ENCODE measurements at places on chromosomes 1 and 21. TPM values are rescaled to one million over a fixed set of nuclear protein-coding genes. Genes with fewer than 3 reads are reported as not detected.

DNA sequence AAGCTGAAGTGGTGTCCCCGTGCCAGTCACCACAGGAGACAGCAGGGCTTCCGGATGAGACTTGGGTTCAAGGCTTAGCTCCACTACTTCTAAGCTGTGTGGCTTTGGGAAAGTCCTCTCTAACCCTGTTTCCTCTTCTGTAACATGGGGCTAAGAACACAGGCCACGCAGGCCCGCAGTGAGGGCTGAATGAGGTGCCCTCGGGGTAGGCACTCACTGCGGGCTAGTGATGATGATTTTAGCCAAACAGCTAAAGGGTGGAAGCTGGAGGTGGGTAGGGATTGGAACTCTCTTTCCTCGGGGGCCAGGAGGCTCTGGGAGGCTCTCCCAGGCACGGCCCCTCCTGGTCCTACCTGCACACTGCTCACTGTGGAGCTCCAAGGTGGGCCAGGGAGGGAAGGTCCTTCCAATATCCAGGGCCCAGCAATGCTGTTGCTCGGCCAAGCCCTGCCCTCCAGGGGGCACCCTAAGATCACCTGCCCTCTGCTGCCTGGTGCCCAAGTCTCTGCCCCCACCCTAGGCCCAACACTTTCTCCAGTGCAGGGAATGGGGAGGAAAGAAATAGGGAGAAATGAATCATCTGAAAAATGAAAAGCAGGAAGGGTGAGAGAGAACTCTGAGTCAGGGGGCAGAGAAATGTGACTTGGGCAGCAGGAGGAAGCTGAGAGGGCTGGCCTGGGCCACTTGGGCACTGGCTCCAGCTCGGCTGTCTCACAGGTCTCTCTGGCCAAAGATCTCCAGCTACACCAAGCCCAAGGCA, 19.2 kb upstream of the EVA1B start:
- no peaks in the 10 kb centered on the region for H3K27me3 ChIP-seq
- H3K36me3 ChIP-seq: peaks cover 16% of the 10 kb centered on the region
- no peak overlapping the region for H3K4me3 ChIP-seq
- H3K4me1 ChIP-seq: peaks cover 21% of the 10 kb centered on the region
- H3K27ac ChIP-seq: peak overlapping the region; percentile 75

DNA sequence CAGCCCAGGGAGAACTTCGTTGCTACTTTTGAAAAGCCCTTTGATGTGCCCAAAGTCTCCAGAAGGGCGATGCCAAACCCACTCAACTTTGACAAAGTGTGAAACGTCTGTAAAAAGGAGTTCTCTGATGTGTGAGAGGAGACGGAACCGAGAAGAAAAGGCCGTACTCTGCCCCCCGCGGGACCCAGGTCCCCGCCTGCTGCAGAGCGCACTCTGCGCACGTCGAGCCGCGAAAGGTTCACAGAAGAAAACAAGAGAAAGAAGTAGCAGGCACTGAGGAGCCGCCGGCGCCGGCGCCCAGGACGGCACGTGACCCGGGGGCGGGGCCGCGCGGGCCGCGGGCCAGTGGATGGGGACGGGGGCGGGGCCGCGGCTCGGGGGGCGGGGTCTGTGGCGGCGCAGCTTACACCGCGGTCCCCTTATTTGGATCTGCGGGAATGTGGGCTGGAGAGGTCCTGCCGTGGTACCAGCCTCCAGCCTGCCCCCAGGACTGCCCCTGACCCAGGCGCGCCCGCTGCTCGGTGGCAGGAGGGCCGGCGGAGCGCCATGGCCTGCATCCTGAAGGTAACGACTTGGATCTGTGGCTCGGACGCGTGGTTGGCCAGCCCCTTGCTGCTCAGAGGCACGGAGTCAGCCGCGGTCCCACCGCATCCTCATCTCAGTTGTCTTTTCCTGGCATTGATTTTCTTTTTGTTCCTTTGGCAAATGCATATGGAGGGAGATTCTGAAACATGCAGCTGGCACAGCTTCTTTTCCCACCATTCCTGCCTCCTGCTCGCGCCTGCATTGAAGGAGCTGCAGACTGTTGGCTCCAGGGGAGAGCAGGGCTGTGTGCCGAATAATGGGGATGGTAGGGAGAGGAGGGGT, at the start of gene ST6GALNAC3:
Gene ST6GALNAC3 (plus strand): TSS at position 426 of the 867 bp plus-strand sequence.
- H3K4me3 ChIP-seq: peak within 1 kb of the TSS; percentile 37
- peaks cover 4% of the 10 kb centered on the region for H3K4me1 ChIP-seq
- H3K27ac ChIP-seq: peak within 1 kb of the TSS; percentile 85
- no peaks in the 10 kb centered on the region for H3K36me3 ChIP-seq
- no peaks in the 10 kb centered on the region for H3K27me3 ChIP-seq
- DNase-seq: no peak

DNA sequence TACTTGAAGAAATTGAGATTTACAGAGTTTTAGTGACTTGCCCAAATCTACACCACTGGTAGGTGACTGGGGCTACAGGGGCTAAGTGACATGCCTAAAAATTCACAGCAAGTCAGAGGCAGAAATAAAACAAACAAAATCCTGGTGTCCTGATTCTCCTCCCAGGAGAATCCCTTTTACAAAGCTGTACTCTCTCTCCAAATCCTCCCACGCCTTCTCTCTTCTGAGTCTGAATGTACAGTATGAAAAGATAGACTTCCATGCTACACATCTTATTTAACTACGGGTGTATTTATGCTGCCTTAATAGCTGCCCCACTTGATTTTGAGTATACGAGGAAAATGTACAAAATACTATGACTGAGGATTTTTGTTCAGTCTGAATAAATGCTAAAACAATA, 65.4 kb downstream of the SGIP1 start:
- no peaks in the 10 kb centered on the region for H3K36me3 ChIP-seq
- H3K27ac ChIP-seq: no peak overlapping the region
- H3K4me3 ChIP-seq: no peak overlapping the region
- DNase-seq: no peak

DNA sequence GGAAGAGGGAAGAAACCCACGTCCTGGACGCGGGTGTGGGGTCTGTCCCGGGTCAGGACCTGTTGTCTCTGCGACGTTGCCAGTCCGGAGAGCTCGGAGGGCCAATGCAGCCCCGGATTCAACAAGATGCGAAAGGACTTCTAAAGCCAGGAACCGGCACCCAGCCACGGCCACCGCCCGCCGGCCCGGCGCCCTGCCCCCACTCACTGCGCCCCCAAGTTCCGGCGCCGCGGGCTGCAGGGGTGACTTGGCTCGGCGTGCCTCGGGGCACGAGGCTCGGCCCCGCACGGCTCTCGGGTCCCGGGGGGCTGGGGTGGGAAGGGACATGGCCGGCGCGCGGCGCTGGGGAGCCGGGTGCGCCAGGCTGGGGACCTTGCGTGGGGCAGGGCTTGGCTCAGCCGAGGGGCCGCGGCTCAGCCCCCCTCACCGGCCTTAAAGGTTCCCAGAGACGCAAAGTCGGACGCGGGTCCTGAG, 51.8 kb upstream of the H6PD start:
- peaks cover 44% of the 10 kb centered on the region for H3K4me1 ChIP-seq
- H3K27ac ChIP-seq: peak overlapping the region; percentile 86
- peak overlapping the region; percentile 61 for H3K4me3 ChIP-seq
- no peaks in the 10 kb centered on the region for H3K36me3 ChIP-seq

DNA sequence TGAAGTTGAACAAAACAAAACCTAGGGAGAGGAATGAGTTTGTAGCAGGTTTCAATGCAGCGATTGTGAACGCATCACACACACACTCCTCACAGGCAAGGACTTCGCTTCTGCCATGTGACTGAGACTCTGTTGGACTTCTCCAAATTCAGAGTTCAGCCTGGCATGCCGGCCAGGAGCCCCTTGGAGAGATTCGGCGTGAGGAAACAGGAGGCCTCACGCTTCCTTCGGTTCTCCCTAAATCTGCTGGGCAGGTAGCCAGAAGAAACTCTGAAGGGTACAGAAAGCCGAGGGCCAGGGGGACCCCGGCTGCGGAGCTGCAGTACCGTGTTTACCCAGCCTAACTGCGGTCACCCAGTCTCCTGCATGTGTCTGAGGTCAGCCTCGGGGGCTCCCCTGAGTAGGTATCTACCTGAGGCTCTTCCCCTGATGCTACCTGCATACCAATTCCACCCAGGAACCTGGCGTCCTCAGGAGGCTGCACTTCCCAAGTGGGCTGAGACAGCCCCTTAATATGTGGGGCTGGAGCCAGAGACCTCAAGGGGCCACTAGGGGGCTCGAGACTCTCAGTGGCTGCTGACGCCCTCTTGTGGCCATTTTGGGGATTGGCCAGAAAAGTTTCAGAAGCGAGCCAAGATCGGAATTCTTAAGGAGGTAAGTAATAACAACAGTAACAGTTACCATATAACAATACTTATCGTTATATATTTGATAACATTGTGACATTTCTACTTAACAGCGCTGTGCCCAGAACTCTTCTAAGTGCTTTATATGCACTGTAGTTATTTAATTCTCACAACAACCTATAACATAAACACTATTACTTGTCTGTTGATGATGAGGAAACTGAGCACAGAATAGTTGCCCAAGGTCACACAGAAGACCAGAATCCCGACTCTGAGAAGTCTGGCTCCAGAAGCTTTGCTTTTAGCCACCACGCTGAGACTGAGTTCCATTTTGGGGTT, 2.7 kb upstream of the ANXA9 start:
- H3K27me3 ChIP-seq: no peaks in the 10 kb centered on the region
- H3K36me3 ChIP-seq: no peaks in the 10 kb centered on the region
- no peak for DNase-seq
- peak overlapping the region; percentile 46 for H3K4me3 ChIP-seq

DNA sequence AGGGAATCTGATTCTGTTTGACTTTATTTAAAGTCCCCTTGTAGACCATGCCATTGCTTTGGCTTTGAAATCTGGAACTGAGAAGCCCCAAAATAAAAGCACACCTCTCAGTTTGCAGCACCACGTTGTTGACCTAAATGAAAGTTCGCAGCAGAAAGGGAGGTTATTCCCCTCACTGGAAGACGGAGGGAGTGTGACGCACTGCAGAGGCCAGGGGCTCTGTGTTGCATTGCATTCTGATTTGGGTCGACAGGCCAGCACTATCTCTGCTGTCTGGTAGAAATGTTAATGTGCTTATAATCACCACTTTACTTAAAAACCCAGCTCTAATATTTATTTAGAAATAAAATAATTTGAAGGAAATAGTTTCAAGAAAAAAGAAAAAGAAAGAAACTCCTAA, 675.2 kb upstream of the NR5A2 start:
- no peak for DNase-seq
- no peak overlapping the region for H3K27ac ChIP-seq
- no peaks in the 10 kb centered on the region for H3K4me1 ChIP-seq

The CLCA4 gene
- 639 TPM for total RNA-seq

GRCh38 chr1:96987186-96987703, 265.7 kb downstream of the PTBP2 start:
- H3K4me1 ChIP-seq: no peaks in the 10 kb centered on the region
- H3K36me3 ChIP-seq: no peaks in the 10 kb centered on the region
- H3K27ac ChIP-seq: no peak overlapping the region

DNA sequence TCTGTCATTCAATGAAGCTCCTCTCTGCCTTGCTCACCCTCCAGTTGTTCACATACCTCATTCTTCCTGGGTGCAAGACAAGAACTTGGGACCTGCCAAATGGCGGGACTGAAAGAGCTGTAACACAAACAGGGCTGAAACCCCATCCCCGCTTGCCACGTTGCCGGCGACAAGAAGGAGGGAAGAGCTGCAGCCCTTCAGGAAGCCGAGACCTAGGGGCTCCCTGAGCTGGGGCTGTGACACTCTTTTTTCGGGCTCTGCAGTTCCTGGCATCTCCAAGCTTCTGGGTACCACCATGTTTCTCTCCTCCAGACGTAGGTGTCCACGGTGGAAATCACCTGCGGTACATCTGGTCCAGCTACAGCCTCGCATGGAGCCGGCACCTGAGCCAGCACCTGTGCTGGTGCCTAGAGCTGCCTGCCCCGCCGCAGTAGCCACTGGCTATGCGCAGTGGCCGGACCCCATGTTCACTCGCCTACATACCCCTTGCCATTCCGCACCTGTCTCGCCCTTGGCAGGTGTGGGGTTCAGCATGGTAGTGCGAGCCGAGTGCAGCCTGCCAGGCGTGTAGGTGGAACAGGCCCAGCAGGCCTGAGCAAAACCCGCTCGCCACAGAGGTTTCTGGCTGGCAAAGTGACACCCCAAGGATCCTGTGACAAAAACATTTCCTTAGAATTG, 367.0 kb upstream of the NEGR1 start:
- no peaks in the 10 kb centered on the region for H3K27me3 ChIP-seq
- H3K4me3 ChIP-seq: no peak overlapping the region
- no peaks in the 10 kb centered on the region for H3K4me1 ChIP-seq
- H3K27ac ChIP-seq: no peak overlapping the region
- DNase-seq: no peak
- H3K36me3 ChIP-seq: no peaks in the 10 kb centered on the region

DNA sequence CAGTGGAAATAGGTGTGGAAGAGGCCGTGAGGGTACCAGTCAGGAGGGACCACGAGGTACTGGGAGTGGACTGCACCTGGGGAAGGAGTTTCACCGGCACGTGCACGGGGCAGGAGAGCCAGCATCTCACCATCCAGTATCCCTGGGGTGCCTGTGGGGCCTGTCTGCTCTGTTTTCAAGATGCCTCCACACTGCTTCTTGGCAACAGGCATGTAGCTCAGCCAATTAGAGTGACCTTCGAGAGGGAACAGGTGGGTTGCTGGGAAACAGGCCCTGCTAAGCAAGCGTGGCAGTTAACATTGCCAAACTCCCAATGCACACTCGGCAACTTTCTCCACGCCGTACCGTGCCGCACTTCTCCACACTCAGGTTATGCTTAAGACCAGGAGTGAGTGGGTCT, 17.7 kb downstream of the KCNC4 start:
- H3K27me3 ChIP-seq: no peaks in the 10 kb centered on the region
- H3K4me3 ChIP-seq: no peak overlapping the region
- no peak overlapping the region for H3K27ac ChIP-seq
- peaks cover 32% of the 10 kb centered on the region for H3K4me1 ChIP-seq
- no peak for DNase-seq
- H3K36me3 ChIP-seq: peaks cover 5% of the 10 kb centered on the region

DNA sequence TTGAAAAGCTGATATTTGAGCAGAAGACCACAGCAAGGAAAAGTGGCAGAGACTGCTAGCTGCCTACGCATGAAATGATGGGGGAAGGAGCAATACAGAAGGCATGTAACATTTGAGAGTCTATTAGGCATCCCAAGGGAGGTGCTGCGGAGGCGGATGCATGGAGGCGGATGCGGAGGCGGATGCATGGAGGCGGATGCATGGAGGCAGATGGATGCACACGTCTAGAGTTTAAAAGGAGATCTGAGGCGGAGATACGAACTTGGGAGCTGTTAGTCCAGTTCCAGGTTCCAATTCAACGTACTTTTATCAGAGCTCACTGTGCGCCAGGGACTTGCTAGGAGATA, 744 bp upstream of the DDX20 start:
- peak overlapping the region; percentile 82 for H3K4me3 ChIP-seq
- peak overlapping the region; percentile 92 for H3K27ac ChIP-seq
- H3K27me3 ChIP-seq: no peaks in the 10 kb centered on the region
- H3K4me1 ChIP-seq: peaks cover 6% of the 10 kb centered on the region
- DNase-seq: peak; percentile 15

The KIAA1614 gene
- total RNA-seq: 0.66 TPM

GRCh38 chr21:33035147-33035546, 9.4 kb downstream of the OLIG2 start:
- no peaks in the 10 kb centered on the region for H3K4me1 ChIP-seq
- H3K36me3 ChIP-seq: no peaks in the 10 kb centered on the region
- no peak overlapping the region for H3K4me3 ChIP-seq
- no peak overlapping the region for H3K27ac ChIP-seq
- no peaks in the 10 kb centered on the region for H3K27me3 ChIP-seq

GRCh38 chr1:82398357-82398756, 597.6 kb downstream of the ADGRL2 start:
- no peak overlapping the region for H3K4me3 ChIP-seq
- H3K36me3 ChIP-seq: no peaks in the 10 kb centered on the region
- H3K27ac ChIP-seq: no peak overlapping the region
- no peaks in the 10 kb centered on the region for H3K4me1 ChIP-seq
- no peaks in the 10 kb centered on the region for H3K27me3 ChIP-seq
